B cell (primary cell): ENCODE measurements at places on chromosomes 2 and 18. TPM values are rescaled to one million over a fixed set of nuclear protein-coding genes. Genes with fewer than 3 reads are reported as not detected.

The ANKRD30B gene
- total RNA-seq: not detected in 2 replicates

The BOK gene
- total RNA-seq: 0.10 TPM in 2 replicates

The CABYR gene
- total RNA-seq: 1.7 and 2.0 TPM in 2 replicates

The DSG2 gene
- not detected in 2 replicates for total RNA-seq

The MC4R gene
- total RNA-seq: not detected in 2 replicates

The SNRPD1 gene
- total RNA-seq: 22.1 and 23.9 TPM in 2 replicates

The AMER3 gene
- not detected in 2 replicates for total RNA-seq

- no peaks in the 10 kb centered on the region for H3K4me1 ChIP-seq
- no peaks in the 10 kb centered on the region for H3K36me3 ChIP-seq
- H3K4me3 ChIP-seq: no peak overlapping the region
- no peak overlapping the region for H3K27ac ChIP-seq
- no peaks in the 10 kb centered on the region for H3K27me3 ChIP-seq
Measured at GRCh38 chr2:160417745-160418397, 75.7 kb downstream of the RBMS1 start.

DNA sequence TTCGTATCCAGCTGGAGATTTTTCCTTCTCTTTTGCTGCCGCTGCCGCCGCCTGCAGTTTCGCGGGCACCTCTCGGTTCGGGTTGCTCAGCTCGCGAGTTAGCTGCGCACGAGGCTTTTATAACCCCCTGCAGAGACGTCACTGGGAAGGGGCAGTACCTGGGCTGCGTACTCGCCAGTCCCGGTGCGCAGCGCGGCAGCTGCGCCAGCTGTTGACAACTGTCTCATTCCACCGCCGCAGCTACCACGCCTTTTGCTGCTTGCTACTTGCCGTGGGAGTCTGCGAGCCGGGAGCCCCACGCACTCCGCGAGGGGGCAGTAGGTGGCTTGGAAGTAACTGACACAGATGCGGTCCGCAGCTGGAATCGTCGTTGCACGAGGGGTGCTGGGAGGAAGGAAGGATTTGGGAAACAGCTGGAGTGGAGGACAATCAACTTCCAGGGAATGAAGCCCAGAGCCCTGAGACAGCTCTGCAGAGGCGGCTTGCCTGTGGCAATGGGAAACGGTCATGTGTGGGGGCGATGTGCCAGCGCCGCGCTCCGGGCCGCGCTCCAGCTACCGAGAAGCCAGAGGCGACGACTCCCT, at the start of gene TACR1:
Gene TACR1, minus strand, starts transcription at position 93 of the 584 bp plus-strand sequence. CDS start 586 bp downstream, outside the sequence.
- peaks cover 22% of the 10 kb centered on the region for H3K4me1 ChIP-seq
- no peaks in the 10 kb centered on the region for H3K36me3 ChIP-seq
- DNase-seq: peak; percentile 70
- H3K27ac ChIP-seq: no peak within 1 kb of the TSS
- H3K4me3 ChIP-seq: no peak within 1 kb of the TSS
- H3K27me3 ChIP-seq: peaks cover 34% of the 10 kb centered on the region

DNA sequence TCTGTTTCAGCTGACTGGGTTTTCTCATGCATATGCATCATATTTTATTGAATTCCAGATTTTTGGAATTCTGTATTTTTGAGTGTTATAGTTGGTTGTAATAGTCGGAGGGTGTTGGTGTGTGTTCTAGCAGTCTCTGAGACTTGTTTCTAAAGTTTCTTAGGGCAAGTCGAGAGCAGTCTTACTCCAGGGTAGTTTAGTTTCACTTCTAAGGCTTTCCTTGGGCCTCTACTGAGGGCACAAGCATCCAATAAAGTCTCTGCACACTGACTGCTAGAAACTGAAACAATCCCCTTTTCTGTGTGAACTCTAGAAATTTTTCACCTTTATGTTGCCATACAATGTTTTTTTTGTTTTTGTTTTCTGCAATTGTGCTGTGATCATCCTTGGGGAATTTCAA, 663.7 kb upstream of the LRATD1 start:
- no peak for DNase-seq
- H3K4me3 ChIP-seq: no peak overlapping the region
- H3K27ac ChIP-seq: no peak overlapping the region
- H3K27me3 ChIP-seq: no peaks in the 10 kb centered on the region
- no peaks in the 10 kb centered on the region for H3K36me3 ChIP-seq

- H3K27ac ChIP-seq: no peak overlapping the region
- no peak for DNase-seq
- no peaks in the 10 kb centered on the region for H3K4me1 ChIP-seq
- H3K36me3 ChIP-seq: no peaks in the 10 kb centered on the region
Measured at GRCh38 chr2:8215159-8215863, 466.5 kb upstream of the ID2 start.

GRCh38 chr2:72755647-72756423, 70.0 kb downstream of the EXOC6B start:
- H3K27ac ChIP-seq: no peak overlapping the region
- H3K36me3 ChIP-seq: no peaks in the 10 kb centered on the region
- no peak overlapping the region for H3K4me3 ChIP-seq
- H3K27me3 ChIP-seq: no peaks in the 10 kb centered on the region
- no peak for DNase-seq
- H3K4me1 ChIP-seq: no peaks in the 10 kb centered on the region

DNA sequence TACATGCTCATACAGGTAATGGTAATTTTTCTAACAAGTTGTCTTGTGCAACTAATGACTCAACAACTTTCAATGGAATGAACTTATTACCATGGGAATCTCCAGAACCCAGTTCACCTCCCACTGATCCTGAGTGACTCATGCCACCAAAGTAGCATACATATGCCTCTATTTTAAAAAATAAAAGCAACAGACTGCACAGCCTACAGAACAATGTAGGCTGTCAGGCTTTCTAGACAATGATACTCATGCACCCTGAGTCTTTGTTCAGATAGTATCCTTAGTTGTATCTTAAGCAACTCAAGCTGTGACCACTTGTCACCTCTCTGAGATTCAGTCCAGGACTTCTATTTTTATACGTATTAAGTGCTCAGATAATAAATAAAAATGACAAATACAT, 531.0 kb upstream of the SETBP1 start:
- H3K4me3 ChIP-seq: no peak overlapping the region
- H3K4me1 ChIP-seq: no peaks in the 10 kb centered on the region
- no peaks in the 10 kb centered on the region for H3K36me3 ChIP-seq
- no peak overlapping the region for H3K27ac ChIP-seq

GRCh38 chr2:167438206-167438605, 549.9 kb downstream of the XIRP2 start:
- H3K36me3 ChIP-seq: no peaks in the 10 kb centered on the region
- no peak for DNase-seq
- H3K27me3 ChIP-seq: no peaks in the 10 kb centered on the region
- no peaks in the 10 kb centered on the region for H3K4me1 ChIP-seq
- H3K4me3 ChIP-seq: no peak overlapping the region

- H3K36me3 ChIP-seq: no peaks in the 10 kb centered on the region
- peak; percentile 54 for DNase-seq
- no peak overlapping the region for H3K27ac ChIP-seq
- H3K27me3 ChIP-seq: peaks cover 8% of the 10 kb centered on the region
- no peak overlapping the region for H3K4me3 ChIP-seq
Measured at GRCh38 chr2:65300761-65301711, 73.4 kb downstream of the ACTR2 start.

- peak within 1 kb of the TSS; percentile 91 for H3K4me3 ChIP-seq
- no peaks in the 10 kb centered on the region for H3K36me3 ChIP-seq
- peaks cover 13% of the 10 kb centered on the region for H3K4me1 ChIP-seq
- H3K27me3 ChIP-seq: no peaks in the 10 kb centered on the region
Measured at GRCh38 chr18:11908182-11909060, at the start of gene MPPE1. Gene MPPE1 (minus strand): TSS chr18:11908317. CDS start chr18:11897264, 11,053 bp downstream.

DNA sequence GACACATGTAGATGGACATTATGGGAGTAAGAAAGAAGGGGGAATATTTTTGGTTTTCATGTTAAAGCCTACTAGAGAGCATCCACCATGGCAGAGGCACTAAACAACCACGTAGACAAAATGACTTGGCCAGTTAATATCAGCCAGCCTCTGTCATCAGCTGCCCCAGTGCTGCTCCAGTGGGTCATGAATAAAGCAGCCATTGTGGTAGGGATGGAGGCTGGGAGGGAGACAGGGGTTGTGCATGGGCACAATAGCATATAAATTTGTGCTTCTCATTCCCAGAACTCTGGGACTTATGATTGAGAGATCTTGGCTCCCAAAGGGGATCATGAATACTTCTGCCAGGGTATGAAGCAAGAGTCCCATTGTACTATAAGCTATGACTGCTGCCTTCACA, 31.1 kb upstream of the CXCR4 start:
- no peaks in the 10 kb centered on the region for H3K27me3 ChIP-seq
- peaks cover 14% of the 10 kb centered on the region for H3K4me1 ChIP-seq
- DNase-seq: no peak
- H3K36me3 ChIP-seq: no peaks in the 10 kb centered on the region
- no peak overlapping the region for H3K4me3 ChIP-seq

GRCh38 chr2:228709788-228710371, 528.4 kb upstream of the SPHKAP start:
- DNase-seq: no peak
- no peak overlapping the region for H3K27ac ChIP-seq
- no peak overlapping the region for H3K4me3 ChIP-seq

DNA sequence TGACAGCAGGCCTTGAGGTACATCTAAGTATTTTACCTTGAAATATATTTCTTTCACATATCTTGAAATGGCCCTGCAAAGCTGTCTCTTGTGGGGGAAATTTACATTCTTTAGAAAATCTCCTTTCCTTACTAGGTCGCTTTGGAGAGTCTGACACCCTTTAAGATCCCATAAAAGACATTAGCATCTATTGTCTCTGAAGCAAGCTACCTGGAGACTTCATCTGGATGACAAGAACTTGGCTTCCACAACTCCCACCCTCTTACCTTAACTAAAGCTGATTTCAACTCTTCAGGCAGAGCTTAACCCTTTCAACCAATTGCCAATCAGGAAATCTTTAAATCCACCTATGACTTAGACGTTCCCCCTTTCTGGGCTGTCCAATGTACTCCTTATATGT, 219.3 kb downstream of the PIEZO2 start:
- no peak for DNase-seq
- H3K27ac ChIP-seq: no peak overlapping the region
- peaks cover under 1% of the 10 kb centered on the region for H3K27me3 ChIP-seq
- no peak overlapping the region for H3K4me3 ChIP-seq
- no peaks in the 10 kb centered on the region for H3K4me1 ChIP-seq

DNA sequence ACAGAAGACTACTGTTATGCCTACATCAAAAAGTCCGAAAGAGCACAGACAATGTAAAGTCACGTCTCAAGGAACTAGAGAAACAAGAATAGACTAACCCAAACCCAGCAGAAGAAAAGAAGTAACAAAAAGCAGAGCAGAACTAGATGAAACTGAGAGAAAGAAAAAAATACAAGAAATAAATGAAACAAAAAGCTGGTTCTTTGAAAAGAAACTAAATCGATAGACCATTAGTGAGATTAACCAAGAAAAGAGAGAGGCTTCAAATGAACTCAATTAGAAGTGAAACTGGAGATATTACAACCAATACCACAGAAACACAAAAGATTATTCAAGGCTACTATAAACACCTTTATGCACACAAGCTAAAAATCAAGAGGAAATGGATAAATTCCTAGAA, 271.8 kb downstream of the MBD2 start:
- DNase-seq: no peak
- H3K27ac ChIP-seq: no peak overlapping the region
- H3K27me3 ChIP-seq: no peaks in the 10 kb centered on the region
- H3K36me3 ChIP-seq: no peaks in the 10 kb centered on the region
- H3K4me1 ChIP-seq: no peaks in the 10 kb centered on the region

GRCh38 chr2:188628989-188629752, 337.5 kb downstream of the GULP1 start:
- no peaks in the 10 kb centered on the region for H3K27me3 ChIP-seq
- no peaks in the 10 kb centered on the region for H3K4me1 ChIP-seq
- H3K4me3 ChIP-seq: no peak overlapping the region
- H3K27ac ChIP-seq: no peak overlapping the region

DNA sequence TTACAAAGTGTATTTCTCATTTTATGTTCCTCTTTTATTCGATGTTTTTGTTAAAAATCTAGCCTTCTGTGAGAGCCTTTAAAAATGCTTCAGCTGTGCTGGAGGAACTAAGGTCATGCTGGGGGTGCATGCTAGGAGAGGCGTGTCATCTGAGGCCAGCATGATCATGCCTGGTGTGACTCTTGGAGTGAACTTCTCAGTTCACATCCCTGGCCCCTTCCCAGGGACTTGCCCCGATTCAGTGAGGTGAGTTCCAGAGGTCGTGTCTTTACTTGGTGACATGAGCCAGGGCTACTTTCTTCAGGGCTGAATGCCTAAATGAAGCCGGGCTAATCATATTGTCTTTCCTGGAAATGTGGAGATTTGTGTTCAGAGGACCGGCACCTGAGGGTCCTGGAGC, 264.9 kb downstream of the MREG start:
- H3K27ac ChIP-seq: no peak overlapping the region
- H3K4me1 ChIP-seq: no peaks in the 10 kb centered on the region
- H3K27me3 ChIP-seq: no peaks in the 10 kb centered on the region
- H3K36me3 ChIP-seq: no peaks in the 10 kb centered on the region

DNA sequence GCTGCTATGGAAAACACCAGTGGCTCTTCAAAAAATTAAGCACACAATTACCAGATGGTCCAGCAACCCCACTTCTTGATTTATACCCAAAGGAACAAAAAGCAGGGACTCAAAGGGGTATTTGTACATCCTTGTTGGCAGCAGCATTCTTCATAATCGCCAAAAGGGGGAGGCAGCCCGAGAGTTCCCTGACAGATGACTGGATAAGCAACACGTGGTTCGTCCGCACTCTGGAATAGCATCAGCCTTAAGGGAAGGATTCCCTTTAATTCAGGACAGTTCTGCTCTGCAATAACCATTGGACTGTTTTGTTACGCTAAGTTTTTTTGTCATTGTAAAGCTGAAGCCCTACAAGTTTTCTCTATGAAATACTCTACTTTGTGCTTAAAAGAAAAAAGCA, 76.7 kb upstream of the TWIST2 start:
- no peak overlapping the region for H3K27ac ChIP-seq
- H3K4me1 ChIP-seq: no peaks in the 10 kb centered on the region
- no peak overlapping the region for H3K4me3 ChIP-seq
- no peaks in the 10 kb centered on the region for H3K27me3 ChIP-seq
- H3K36me3 ChIP-seq: no peaks in the 10 kb centered on the region
- DNase-seq: no peak

GRCh38 chr18:12397793-12398192, 9.9 kb upstream of the PRELID3A start:
- H3K4me1 ChIP-seq: no peaks in the 10 kb centered on the region
- DNase-seq: no peak
- no peaks in the 10 kb centered on the region for H3K36me3 ChIP-seq
- no peak overlapping the region for H3K27ac ChIP-seq
- H3K27me3 ChIP-seq: no peaks in the 10 kb centered on the region
- H3K4me3 ChIP-seq: no peak overlapping the region

- no peaks in the 10 kb centered on the region for H3K27me3 ChIP-seq
- no peaks in the 10 kb centered on the region for H3K4me1 ChIP-seq
- DNase-seq: no peak
- H3K4me3 ChIP-seq: no peak overlapping the region
- H3K27ac ChIP-seq: no peak overlapping the region
- H3K36me3 ChIP-seq: no peaks in the 10 kb centered on the region
Measured at GRCh38 chr2:182584462-182584861, 131.6 kb upstream of the DNAJC10 start.

GRCh38 chr2:216074794-216075193, 6.8 kb downstream of the PECR start:
- H3K36me3 ChIP-seq: no peaks in the 10 kb centered on the region
- DNase-seq: no peak
- H3K27ac ChIP-seq: no peak overlapping the region
- H3K27me3 ChIP-seq: no peaks in the 10 kb centered on the region
- H3K4me1 ChIP-seq: no peaks in the 10 kb centered on the region
